ENCODE measurements at places on chromosomes 13 and 19.

GRCh38 chr13:111557921-111558699 is 237.7 kb downstream of the TEX29 start:
- no peak for DNase-seq

DNA sequence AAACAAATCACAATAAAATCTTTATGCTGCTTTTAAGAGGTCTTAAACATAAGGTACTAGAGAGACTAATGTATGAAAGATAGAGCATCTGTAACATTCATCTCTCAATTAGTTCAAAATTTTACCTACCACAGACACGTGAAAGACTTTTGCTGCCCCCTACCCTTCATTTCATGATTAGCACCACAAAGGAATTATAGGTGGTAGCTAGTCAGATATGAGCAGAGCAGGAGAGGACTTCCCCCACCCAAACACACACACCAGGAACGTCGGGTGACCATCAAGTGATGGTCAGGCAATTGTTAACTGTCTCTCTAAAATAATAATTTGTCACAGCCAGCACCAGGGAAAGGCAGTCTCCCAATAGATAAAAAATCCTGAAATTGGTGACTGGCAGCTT is 1531.7 kb upstream of the SPRY2 start:
- DNase-seq: no peak

DNA sequence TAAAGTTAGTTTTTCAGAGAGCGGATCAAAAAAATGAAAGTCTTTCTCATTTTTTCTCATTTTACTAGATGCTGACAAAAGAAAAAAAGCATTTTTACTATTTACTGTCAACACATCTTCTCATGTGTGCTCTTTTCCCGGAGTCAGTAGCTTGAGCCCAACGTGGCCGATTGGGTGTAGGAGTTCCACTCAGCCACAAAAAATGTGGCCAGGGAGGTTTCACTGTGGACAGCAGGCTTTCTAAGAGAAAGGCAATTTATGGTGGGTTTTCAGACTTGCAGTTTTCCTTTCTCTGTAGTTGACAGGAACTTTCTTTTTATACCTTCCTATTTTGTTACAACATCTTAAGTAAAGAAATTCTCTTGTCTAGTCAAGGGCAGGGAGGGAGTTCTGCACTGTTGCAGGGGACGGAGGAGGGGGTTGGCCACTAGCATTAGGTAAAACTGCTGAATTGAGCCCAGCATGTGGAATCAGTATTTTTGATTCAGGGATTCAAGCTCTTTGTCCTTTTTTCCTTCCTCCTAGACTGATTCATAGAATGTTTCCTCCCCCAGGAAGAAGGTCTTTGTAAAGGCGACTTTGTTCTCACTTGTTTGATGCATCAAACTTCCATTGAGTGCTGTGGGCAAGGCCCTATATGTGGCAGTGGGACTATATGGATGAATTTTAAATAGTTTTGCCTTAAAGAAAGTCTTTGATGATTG is 123.1 kb downstream of the B3GLCT start:
- DNase-seq: no peak

- no peak for DNase-seq
These were observed 845.3 kb upstream of the MIR17HG start for GRCh38 chr13:90502153-90502552.

DNA sequence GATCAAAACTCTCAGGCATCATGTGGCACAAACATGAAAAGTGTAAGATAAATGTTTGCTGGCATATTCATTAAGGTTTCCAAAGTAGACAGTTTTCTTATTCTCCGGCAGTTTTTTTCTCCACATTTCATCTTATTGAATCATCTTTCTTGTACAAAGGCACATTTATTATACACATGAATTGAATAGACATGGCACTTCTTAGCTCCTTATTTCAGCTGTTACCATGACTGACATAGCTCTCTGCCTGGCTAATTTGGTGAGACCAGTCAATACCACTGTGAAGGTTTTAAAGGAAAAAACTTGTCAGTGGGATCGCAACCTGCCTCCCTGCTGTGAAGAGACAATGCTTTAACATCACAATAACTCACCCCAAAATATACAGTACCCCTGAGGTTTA is 285.0 kb upstream of the PCDH20 start:
- DNase-seq: no peak

DNA sequence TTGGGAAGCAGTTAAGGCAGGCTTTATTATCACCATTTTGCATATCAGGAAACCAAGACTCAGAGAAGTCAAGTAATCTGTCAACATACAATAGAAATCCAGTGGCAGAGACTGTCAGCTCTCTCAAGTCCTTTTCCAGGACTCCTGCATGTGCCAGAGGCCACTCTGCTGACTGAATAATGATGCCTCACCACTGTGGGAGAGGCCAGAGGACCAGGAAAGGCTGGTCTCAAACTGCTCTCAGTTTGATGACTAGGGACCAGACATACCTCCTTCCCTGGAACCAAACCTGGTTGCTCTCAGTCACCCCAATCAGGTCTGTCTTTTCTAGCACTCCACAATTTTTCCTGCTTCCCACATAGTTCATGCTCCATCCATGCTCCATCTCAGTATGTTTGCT is 8.0 kb downstream of the RNASEH2B start:
- DNase-seq: no peak

DNA sequence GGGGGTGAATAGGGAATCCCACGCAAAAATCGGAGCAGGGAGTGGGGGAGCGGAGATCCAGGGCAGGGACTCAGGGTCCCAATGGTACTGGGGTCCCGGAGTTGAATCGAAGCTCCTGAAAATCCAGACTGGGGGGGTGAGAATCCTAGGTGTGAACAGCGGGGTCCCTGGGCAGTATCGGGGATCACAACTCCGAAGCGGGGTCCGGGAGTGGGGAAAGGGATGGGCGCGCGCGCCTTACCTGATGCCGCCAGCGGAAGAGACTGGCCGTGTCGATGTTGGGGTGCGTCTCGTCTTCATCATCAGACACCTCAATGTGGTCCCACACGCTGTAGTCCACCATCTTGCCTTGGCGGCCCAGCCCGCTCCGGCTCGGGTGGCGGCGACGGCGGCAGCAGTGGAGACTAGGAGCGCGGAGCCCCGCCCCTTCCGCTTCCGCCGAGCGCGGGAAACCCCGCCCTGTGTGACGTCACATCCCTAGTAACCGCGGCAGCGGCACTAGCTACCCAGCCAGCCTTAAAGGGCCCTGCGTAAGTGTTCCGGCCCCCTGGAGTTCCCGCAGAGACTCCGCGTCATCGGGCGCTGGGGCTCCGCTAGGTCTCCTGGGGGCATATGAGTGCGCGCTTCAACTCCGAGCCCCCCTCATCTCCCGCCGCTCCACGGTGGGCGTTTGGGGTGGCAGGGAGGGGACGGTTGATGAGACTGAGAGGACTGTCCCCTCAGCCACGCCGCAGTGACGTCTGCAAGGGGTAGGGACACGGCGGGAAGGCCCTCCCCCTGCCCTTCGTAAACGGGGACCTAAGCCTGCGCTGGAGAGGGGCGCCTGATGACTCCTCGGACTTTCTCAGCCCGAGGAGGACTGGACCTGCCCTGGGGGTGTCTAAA is at the start of gene CDC37:
Gene CDC37 (minus strand): TSS at position 406 of the 885 bp plus-strand sequence. CDS start 63 bp downstream, at position 343.
- DNase-seq: no peak

- DNase-seq: no peak
These were observed 4.5 kb downstream of the CPB2 start for GRCh38 chr13:46100191-46100815.

- DNase-seq: no peak
These were observed 612.4 kb downstream of the PCDH9 start for GRCh38 chr13:66617786-66618185.

DNA sequence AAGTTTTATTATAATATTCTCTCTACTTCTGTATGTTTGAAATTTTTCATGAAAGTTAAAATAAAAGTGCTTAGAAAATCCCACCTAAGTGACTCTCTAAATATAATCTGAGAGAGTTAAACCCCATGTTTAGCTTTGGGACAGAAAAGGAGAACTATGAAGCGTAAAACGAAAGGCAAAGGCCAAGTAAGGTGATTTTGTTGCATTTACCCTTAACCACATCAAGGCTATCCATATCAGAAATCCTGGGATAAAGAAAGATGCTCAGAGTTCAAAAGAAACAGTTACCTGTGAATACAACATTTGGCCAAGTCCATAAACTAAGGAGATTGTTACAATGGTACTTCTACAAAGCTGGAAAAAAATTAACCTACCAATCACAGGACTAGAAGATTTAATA is 31.3 kb downstream of the UBL3 start:
- no peak for DNase-seq

- no peak for DNase-seq
These were observed 24.6 kb downstream of the MAU2 start for GRCh38 chr19:19345232-19345631.

DNA sequence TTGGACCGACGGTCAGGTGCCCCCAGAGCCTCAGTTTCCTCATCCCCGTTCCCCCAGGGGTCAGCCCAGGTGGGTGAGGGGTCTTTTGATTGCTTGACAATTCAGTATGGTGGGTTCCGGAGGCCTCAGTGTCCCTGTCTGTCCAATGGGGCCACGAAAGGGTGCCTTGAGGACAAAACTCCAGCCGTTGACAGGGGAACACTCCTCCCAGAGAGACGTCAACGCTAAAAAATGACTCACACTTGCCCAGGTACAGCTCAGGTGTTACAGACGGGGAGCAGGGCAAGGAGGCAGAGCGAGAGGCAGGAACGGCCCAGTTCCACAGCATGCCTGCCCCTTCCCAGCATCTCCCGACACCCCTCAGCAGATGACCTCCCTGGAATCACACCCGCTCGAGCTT is 1.8 kb downstream of the TNFAIP8L1 start:
- no peak for DNase-seq

GRCh38 chr13:44895264-44895952 is 93.9 kb downstream of the NUFIP1 start:
- no peak for DNase-seq

DNA sequence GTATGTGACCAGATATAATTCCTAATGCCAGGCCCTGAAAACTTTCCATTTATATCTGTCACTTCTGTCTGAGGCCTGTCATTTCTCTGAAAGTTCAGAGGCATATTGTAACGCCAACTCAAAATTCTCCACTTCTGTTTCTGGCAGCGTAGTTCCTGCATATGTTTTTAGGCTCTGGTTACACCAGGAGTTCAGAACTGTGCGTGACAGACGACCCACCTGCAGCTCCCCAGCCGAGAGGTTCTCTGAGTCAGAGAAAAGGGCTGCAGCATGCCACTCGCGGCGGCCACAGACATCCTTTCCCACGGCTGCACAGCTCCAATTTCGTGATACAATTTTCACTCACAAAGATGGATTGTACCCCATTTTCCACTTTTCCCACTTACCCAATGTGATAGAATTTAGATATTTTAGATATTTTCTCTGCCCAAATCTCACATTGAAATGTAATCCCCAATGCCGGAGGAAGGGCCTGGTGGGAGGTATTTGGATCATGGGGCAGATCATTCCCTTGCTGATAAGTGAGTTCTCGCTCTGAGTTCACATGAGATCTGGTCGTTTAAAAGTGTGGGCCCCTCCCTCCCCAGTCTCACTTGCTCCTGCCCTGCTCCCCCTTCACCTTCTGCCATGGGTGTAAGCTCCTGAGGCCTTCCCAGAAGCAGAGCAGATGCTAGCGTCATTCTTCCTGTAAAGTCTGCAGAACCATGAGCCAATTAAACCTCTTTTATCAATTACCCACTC is 308.1 kb downstream of the LIG4 start:
- no peak for DNase-seq

- no peak for DNase-seq
These were observed 19.2 kb downstream of the GPX4 start for GRCh38 chr19:1122972-1123363.

GRCh38 chr13:28545583-28546333 is 50.8 kb upstream of the FLT1 start:
- no peak for DNase-seq

DNA sequence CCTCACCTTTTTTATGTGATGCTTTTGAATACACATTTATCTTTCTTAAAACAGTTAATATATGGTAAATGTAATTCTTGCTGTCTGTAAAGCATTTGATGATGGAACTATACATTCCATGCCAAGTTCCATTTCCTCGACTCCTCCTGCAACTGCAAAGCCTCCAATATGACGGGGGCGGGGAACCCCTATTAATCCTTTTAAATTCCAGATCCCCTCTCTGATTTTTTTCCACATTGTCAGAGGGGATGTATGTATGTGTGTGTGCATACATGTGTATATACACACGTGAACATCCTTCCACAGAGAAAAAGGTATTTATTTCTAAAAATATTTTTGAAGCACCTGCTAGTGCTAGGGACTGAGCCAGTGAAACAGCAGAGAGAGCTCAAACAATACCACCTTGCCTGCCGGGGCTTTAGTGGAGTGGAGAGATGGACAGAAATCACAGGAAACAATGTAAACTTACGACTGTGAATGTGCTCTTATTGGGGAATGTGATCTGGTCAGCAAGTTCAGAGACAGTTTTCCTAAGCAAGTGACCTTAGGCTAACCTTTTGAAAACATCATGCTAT is 25.3 kb upstream of the MAB21L1 start:
- DNase-seq: no peak

DNA sequence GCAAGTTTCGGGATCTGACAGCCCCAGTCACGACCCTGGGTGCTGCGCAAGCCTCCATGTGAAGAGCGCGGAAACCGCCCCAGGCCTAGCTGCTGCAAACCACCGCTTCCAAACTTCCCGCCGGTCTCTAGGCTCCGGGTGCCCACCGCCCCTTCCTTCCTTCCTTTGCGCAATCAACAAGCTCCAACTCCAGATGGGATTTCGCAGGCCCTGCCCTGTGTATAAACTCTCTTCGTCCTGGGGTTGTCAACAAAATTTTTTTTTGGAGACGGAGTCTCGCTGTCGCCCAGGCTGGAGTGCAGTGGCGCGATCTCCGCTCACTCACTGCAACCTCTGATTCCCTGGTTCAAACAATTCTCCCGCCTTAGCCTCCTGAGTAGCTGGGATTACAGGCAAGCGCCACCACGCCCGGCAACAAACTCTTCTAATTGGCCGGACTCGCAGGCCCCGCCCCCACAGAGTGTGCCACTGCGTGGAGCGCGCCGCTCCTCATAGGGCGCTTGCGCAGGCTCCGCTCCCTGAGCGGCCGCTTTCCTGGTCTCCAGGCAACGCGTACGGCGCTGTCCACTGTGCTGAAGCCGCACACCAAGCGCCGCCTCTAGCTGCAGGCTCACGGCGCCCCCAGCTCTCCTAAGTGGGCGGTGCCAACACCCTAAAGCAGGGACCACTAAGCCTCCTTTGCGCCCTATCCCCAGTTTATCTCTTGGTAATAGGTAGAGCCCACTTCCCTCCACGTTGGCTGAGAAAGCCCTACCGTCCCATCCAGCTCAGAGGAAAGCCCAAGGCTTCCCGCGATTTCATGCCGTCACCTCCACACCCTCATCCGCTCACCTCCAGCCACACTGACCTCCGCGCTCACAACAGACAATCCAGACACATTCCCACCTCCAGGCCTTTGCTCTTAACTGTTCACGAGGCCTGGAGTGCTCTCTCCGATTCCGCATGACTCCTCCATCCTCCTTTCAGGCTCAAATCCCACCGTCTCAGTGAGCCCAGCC is 5.5 kb upstream of the QTRT1 start:
- peak; percentile 69 for DNase-seq

GRCh38 chr19:29812080-29812880 is 489 bp downstream of the CCNE1 start:
- no peak for DNase-seq

DNA sequence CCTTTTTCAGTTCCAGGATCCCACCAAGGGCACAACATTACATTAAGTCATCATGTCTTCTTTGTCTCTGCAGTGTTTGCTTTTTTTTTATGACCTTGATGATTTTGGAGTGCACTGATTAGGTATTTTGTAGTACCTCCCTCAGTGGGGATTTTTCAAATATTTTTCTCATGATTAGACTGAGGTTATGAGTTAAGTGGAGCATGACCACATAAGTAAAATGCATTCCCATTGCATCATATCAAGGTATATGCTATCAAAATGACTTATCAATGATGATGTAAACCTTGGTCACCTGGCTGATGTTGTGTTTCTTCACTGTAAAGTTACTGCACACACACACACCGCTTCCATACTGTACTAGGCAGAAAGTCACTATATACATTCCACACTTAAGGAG is 96.7 kb upstream of the TRPC4 start:
- no peak for DNase-seq
